Cardiac fibroblast (primary cell): ENCODE measurements at places on chromosomes 11 and 22.

- peak; percentile 10 for DNase-seq
Measured at GRCh38 chr11:123594188-123594901, 60.1 kb downstream of the SCN3B start.

- DNase-seq = no peak
Measured at GRCh38 chr11:14240221-14240620, 118.8 kb downstream of the RRAS2 start.

DNA sequence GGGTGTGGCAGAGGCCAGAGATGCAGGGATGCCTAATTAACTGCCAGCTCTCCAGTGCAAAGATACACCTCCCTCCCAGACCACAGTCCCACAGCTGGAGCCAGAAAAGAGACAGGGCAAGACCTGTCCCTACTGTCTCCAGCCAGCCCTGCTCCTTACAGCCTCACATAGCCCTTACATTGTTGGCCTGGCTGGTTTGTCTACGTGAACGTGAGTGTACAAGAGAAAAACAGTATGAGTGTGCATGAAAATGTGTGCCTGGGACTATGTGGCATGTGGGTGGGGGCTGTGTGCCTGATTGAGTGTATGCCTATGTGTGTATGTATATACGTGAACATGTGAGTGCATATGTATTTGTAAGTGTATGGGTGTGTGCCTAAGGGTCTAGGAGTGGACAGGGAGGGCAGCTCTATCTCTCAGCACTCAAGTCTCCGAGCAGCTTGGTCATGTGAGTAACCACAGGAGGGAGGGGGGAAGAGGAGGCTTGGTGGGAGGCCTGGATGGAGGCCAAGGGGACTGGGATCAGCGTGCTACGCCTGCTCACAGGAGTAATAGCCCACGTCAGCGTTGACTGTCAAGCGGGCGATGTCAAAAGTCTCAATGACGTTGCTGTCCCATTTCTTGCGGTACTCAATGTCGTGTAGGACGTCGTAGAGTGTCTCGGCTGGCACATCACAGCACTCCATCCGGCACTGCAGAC, 6.6 kb upstream of the ARAP1 start:
- peak; percentile 93 for DNase-seq

GRCh38 chr11:67577951-67578350, 5.7 kb upstream of the GSTP1 start:
- no peak for DNase-seq

GRCh38 chr22:28955817-28956216, 72.4 kb downstream of the ZNRF3 start:
- DNase-seq = no peak

DNA sequence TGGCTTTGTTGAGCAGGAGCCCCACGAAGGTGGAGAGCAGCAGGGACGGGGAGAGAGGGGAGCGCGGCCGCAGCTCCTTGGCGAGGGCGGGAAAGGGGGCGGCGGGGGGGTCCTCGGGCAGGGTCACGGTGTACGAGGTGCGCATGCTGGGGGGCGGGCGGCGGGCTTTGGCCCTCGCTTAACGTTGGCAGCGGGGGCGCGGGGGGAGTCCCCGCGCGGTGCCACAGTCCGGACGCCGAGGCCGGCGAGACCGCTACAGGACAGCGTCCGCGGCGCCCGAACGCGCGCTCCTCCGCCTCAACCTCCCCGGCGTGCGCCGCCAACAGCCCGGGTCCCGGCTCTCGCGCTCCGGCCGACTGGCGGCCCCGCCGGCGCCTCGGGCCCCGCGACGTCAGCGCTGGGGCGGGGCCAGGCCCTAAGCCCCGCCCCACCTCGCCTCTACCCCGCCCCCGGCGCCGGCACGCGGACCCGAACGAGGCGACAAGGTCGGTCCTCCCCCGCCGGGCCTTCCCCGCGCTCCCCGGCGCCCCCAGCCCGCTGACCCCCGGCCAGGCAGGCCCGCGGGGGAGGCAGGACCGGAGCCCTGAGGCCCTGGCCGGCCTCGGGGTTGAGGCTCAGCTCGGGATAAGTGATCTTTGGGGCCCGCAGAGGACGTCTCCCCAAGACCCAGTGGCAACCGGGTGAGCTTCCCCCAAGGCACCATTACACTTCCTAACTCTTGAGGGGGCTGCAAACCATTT, 17.5 kb downstream of the USP2 start:
- peak; percentile 42 for DNase-seq

- DNase-seq = no peak
Measured at GRCh38 chr11:96329419-96329818, 13.6 kb downstream of the MAML2 start.

- peak; percentile 86 for DNase-seq
Measured at GRCh38 chr11:11027288-11027687, 169.4 kb upstream of the ZBED5 start.

DNA sequence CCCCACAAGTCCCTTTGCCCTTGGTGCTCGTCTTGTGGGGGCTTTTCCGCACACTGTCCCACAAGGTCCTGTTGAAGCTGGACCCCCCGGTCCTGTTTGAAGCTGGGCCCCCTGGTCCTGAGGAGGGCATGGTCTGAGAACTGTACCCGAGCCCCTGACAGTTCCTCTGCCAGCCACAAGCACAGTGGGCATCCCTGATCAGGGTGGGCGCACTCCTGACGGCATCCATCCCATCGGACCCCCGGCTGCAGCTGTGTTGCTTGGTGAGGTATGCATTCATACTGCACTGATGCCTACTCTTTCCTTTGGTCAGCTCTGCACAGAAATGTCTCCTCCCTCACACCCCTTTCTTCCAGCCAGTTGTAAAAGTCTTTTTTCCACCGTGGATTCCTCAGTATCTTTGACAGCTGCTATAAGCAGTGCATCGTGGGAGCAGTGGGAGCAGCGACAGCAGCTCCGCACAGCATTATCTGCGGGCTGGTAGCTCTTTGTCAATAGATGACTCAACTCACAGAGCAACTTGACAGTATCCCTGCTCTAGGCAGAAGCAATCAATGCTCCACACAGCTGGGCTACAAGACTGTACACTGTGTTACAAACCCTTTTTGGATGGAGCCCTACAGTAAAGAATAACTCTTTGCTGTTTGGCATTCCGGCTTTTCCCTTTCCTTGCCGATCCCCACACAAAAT, 1030.8 kb upstream of the CCDC90B start:
- peak; percentile 31 for DNase-seq

DNA sequence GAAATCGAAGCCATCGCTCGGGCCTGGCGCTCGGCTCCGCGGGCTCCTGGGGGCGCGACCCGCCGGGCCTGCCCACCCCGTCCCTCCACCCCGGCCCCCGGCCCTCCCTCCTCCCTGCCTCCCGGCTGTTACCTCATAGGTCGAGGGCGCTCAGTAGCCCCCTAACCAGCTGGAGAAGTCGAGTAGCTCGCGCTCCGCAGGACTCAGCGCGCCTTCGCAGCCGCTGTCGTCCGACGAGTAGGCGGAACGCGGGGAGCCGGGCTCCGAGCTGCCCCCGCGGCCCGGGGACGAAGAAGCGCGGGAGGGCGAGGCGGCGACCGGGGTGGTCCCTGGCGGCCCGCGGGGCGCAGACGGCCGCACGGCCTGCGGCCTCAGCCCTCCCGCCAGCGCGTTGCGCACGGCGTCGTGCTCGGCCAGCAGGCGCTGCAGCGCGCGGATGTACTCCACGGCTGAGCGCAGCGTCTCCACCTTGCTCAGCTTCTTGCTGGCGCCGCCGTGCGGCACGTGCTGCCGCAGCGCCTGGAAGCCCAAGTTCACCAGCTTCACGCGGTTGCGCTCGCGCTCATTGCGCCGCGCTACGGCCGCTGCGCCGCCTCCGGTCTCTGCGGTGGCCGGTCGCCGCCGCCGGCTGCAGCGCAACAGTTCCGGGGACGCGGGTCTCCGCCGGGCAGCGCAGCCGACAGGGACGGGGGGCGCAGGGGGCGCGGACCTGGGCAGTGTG, 627 bp downstream of the ASCL2 start:
- peak; percentile 39 for DNase-seq

DNA sequence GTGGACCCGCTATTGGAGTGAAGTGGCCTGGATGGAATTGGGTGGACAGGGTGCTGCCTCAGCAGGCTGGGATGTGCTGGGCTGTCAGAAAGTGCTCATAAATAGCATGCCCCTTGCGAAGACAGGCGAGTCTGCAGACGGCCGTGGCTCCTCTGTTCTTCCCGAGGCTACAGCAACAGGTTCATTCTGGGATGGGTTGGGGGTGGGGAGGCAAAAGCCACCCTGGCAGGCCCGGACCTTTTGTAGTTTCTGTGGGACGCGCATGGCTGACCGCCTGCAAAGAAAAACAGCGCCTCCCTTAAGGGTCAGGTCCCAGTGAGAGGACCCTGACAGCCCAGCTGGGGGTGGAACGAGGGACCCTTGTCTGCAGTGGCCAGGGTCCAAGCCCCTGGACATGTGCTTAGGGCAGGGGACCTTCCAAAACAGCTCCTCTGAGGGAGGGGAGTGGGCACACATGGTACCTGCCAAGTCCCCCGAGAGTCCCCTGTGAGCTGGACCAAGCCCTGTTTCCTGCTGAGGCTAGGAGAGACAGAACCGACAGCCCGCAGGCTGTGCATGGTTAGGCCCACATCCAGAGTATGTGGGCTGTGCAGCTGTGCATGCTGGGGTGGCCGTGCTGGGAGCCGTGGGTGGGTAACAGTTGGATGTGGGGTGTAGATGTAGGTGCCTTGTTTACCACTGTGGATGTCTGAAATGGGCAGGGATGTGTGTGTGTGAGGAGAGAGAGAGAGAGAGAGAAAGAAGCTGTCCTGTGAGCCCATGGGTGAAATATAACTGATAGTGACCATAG, at the start of gene CRYBB3:
Gene CRYBB3, plus strand, starts transcription at position 128 of the 790 bp plus-strand sequence. CDS start 1,539 bp downstream, outside the sequence.
- no peak for DNase-seq

DNA sequence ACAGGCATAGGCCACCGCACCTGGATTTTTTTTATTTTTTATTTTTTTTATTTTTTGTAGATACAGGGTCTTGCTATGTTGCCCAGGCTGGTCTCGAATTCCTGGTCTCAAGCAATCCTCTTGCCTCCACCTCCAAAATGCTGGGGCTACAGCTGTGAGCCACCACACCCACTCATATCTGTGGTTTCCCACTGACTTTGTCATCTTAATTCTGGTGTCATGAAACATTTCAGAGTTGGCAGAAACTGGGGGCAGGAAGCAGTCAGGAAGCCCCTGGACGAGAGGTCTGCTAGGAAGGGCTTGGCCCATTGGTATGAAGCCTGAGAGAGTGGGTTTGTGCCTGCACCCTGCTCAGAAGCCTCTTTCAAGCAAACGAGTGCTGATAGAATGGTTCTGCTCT, 49.1 kb downstream of the COMMD9 start:
- no peak for DNase-seq

GRCh38 chr11:103736315-103737036, 300.0 kb upstream of the DDI1 start:
- no peak for DNase-seq

DNA sequence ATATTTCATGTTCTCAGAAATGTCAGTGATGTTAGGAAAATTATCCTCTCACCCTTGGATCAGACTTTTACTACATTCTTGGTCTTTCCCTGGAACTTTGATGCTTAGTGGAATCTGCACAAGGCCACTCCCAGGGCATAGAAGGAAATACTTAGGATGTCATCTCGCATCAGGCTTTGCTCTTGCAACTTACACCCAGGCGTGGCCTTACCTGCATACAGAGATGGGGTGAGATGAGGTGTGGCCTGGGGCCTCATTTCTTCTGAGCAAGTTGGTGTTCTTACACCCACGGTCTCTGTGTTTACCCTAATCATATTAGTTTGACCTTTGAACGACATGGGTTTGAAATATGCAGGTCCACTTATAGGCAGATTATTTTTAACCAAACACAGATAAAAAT, 19.0 kb upstream of the OR52K2 start:
- DNase-seq = no peak

DNA sequence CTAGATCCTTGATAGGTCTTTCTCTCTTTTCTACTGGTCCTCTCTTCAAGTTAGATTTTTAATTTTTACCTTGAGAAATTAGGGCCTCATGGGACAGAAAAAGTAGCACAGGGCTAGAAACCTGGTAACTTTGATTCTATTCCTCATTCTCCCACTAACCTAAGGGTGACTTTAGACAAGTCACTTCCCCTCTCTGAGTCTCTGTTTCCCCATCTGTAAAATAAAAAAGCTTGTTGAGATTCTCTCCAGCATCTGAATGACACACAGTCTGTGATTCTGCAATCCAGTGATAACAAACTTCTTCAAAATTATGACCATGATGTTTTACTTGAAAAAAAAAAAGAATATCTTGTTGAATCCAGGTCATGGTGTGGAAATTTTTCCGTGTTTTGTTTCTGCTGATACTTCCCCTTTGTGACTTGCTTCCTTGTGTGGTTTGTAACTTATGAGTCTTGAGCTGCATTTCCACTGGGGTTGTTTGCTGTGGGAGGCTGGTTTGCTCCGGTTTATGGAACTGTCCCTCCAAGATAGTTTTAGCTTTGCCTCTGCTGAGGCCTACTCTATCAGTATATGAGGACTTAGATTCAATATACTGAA, 9.8 kb upstream of the MPEG1 start:
- no peak for DNase-seq

GRCh38 chr11:66068923-66069714, 953 bp upstream of the PACS1 start:
- peak; percentile 76 for DNase-seq

- DNase-seq = no peak
Measured at GRCh38 chr11:15843309-15843872, 513.0 kb downstream of the SOX6 start.

GRCh38 chr11:27233654-27234042, 129.4 kb downstream of the CCDC34 start:
- DNase-seq = no peak

DNA sequence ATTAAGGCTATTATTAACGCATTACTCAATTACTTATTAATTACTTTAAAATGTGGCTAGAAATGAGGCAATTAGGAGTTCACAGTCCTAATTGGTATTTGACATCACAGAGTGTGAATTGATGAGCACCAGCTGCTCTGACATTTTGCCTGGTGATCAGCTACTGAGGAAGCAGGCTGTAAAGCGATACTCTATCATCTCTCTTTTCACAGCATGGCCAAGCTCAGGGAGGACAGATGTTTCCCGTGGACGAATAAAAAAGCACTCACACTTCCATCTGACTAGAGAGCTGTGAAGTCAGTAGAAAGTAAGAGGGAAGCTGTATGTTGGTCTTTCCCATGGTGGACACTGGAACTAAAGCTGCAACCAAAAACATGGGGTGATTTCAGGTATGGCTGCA, 29.1 kb upstream of the SYT9 start:
- DNase-seq = no peak

DNA sequence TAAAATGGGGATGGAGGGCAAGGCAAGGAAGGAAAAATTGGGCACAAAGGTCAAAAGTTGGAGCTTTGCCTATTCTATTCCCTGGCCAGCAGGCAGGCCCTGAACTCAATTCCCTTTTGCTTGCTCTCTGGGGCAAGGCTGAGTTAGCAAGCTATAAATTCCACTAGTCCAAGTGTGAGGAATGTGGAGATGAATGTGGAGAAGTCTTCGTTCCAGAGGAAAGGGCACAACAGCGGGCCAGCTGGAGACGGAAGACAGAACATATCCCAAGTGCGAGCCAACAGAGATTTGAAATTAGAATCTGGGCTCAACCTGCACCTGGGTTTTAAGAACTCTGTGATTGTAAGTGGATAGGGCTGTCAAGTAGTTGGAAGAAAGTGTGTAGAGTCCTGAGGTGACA, 29.5 kb upstream of the FZD4 start:
- no peak for DNase-seq

DNA sequence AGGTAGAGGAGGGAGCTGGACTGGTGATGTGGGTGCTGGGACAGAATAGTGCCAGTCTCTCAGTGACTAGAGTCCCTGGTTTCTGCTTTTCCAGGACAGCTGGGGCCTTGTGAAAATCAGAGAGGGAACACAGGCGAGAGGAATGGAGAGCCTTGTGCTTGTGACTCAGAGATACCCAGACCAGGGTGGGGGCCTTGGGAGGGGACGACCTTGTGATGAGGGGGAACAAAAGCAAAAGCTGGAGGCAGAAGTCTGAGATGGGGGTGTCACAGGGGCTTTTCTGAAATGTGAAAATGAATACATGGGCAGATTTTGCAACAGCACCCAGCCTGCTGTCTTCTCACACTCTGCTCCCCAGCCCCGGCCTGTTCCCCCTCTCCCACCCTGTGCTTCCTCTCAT, 3.4 kb upstream of the NR1H3 start:
- DNase-seq = peak; percentile 36
